Diencephalon (tissue), 1 donor: ENCODE measurements at places on chromosomes 11 and 22. TPM values are rescaled to one million over a fixed set of nuclear protein-coding genes. Genes with fewer than 3 reads are reported as not detected.

ARFGAP3 gene
- 46.6 TPM for total RNA-seq

YPEL1 gene
- total RNA-seq = 48.4 TPM

MFRP gene
- total RNA-seq = 0.23 TPM

NAALADL1 gene
- total RNA-seq = 4.2 TPM

PANX3 gene
- not detected for total RNA-seq

ZNF214 gene
- total RNA-seq = 14.1 TPM

NCF4 gene
- 3.0 TPM for total RNA-seq

PIWIL4 gene
- 5.5 TPM for total RNA-seq

STK33 gene
- 22.6 TPM for total RNA-seq

APOL5 gene
- not detected for total RNA-seq

MAPK1 gene
- 96.4 TPM for total RNA-seq

FUT4 gene
- 6.9 TPM for total RNA-seq

OR6T1 gene
- total RNA-seq = not detected

TMEM45B gene
- total RNA-seq = 0.69 TPM

OR56A1 gene
- total RNA-seq = 0.23 TPM

CASP5 gene
- not detected for total RNA-seq

CYTH4 gene
- total RNA-seq = 3.2 TPM

TTC17 gene
- total RNA-seq = 105 TPM

SLC15A3 gene
- 9.9 TPM for total RNA-seq

CARD16 gene
- total RNA-seq = 1.4 TPM

OR2AT4 gene
- not detected for total RNA-seq

OR52N4 gene
- total RNA-seq = not detected

CHRNA10 gene
- total RNA-seq = 0.92 TPM

BLID gene
- 1.8 TPM for total RNA-seq

OR2AG2 gene
- total RNA-seq = 1.4 TPM

FGF4 gene
- not detected for total RNA-seq

PITPNM1 gene
- total RNA-seq = 81.7 TPM

TTC36 gene
- total RNA-seq = 0.92 TPM

GDPD5 gene
- total RNA-seq = 37.6 TPM

SESN3 gene
- total RNA-seq = 140 TPM

APOL1 gene
- total RNA-seq = 0.92 TPM

KIF18A gene
- 6.9 TPM for total RNA-seq

CDC42EP1 gene
- 3.2 TPM for total RNA-seq

POU2AF2 gene
- not detected for total RNA-seq

RHOD gene
- total RNA-seq = 0.23 TPM

UBQLNL gene
- total RNA-seq = 0.46 TPM

FDXACB1 gene
- 7.2 TPM for total RNA-seq

UBASH3B gene
- 27.9 TPM for total RNA-seq

PRR33 gene
- not detected for total RNA-seq

KDM4E gene
- total RNA-seq = not detected

SULT4A1 gene
- total RNA-seq = 49.4 TPM

MYBPC3 gene
- total RNA-seq = not detected

OR10D3 gene
- total RNA-seq = not detected

OVOL1 gene
- not detected for total RNA-seq

TMEM86A gene
- 6.7 TPM for total RNA-seq

THOC5 gene
- 40.1 TPM for total RNA-seq
